ENCODE measurements at places on chromosomes 3 and 15.

DNA sequence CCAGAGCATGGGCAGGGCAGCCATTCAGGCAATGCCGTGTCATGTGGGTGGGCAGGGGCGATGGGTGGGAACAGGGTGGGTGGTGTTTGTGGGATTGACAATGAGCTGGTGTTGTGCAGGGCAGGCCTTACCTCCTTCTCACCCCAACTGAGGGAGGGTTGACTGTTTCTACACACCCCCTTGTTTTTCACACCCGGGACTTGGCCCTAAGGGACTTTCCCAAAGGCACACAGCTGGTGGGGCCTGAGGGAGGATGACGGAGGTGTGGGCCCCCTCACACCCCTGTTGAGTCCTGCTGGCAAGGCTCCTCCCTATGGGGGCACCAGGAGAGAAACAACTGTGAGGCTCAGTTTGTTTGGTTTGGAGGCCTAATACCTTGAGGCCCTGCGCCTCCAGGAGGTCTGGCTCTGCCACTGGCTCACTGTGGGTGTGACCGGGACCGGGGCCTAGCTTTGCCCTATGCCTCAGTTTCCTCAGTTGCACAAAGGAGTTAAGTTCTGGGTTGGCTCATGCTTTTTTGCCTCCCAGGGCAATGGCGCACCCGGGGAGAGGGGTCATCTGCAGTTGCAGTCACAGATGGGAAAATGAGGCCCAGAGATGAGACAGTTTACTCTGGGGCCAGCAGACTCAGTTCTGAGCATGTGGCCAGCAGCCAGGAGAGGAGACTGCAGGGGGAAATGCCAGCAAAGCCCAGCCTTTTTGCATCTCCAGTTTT, 5.1 kb upstream of the DNAH1 start:
- DNase-seq: peak; percentile 71

GRCh38 chr3:30602946-30603345, 3.5 kb upstream of the TGFBR2 start:
- DNase-seq: no peak

DNA sequence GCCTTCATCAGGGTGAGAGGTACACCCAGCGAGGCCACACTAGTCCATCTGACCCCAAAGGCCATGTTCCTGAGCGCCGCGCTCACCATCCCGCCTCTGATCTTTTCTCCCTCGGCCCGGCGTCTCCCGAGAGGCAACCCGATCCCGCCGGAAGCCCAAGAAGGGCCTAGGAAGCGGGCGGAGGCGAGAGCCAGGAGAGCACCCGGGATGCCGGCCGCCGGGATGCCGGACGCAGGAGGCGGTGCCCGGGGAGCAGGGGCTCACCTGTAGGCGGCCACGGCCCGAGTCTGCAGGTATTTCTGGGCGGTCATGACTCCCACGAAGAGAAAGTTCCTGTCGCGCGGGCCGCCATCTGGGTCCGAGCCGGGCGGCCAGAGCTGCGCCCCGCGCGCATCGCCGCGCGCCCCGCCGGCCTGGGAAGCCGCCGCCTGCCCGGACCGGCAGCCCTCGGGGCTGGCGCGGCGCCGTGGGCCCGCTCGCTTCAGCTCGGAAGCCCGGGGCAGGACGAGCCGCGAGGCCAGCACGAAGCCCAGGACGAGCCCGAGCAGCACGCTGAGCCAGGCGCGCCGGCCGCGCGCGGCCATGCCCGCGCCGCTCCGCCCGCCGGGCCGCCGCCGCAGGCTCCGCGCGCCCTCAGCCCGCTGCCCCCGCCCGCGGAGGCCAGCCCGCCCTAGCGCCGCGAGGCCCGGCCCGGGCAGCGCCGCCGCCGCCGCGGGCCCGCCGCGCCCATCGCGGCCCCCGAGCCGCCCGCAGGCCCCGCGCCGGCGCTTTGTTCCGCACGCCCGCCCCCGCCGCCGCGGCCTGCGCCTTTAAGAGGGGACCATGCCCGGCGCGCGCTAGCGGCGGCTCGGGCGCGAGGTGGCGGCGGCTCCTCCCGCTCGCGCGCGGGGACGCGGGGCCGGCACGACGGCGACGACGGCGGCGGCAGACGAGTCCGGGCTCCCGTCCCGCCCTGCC, 697 bp downstream of the CHSY1 start:
- no peak for DNase-seq

GRCh38 chr3:72872183-72872582, 15.7 kb upstream of the GXYLT2 start:
- no peak for DNase-seq

DNA sequence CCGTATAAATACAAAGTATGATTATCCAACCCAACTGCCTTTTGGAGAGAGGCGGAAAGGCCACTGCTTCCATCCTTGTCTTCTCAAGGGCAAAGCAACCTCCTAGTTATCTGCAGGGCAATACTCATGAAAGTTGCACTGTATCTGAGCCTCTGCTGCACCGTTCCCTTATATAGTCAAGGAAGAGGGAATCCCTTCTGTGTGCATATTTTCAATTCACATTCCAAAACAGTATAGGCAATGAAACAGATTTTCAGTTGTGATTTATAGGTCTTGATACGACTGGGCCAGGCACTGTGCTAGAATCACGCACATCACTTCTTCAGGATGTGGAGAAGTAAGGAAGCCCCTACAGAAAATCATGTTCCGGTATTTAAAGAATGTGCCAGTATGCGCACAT, 455.7 kb downstream of the FOXP1 start:
- no peak for DNase-seq

GRCh38 chr3:108241146-108241545, 18.9 kb upstream of the IFT57 start:
- DNase-seq: no peak

GRCh38 chr3:128710816-128711433, 15.1 kb upstream of the RAB7A start:
- no peak for DNase-seq
